ENCODE measurements at places on chromosomes 2 and 18.

- peak; percentile 59 for DNase-seq
Observed at GRCh38 chr2:241096979-241097378, 5.1 kb downstream of the MTERF4 start.

- DNase-seq: no peak
Observed at GRCh38 chr2:220433131-220433530, 805.7 kb downstream of the SLC4A3 start.

DNA sequence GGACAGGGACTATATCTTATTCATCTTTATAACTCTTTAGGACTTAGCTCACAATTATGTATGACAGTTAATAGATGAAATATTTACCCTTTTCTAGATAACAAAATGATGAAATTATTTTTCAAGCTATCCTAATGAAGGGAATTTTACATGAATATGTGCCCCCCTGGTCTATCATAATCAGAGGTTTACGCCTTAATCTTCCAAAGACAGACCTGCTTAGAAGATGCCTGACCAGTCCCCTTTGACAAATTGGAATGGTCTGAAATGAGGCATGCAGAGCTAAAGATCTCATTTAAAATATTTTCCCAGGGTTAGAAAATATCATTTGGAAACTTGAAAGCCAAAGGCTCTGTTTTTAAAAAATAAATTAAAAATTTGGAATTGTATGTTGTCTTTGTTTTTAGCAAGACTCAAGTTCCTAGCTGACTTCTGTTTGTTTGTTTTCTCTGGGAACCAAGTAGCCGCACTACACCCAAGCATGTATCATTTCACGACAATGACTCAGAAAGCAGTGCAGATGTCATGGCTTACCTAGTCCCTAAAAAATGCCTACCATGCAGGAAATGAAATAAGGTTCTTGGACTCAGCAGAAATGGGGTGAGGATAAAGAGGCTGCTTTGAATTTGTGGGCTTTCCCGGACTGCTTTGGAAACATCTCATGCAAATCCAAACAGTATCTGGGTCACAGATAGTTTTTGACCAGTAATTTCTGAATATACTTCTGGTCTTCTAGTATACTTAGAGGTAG lies 162.1 kb downstream of the ZEB2 start:
- DNase-seq: peak; percentile 88

- no peak for DNase-seq
Observed at GRCh38 chr2:70935468-70936164, at the start of gene ATP6V1B1. TSS of gene ATP6V1B1 (plus strand) at chr2:70935900. CDS start at chr2:70935955, 55 bp downstream.

DNA sequence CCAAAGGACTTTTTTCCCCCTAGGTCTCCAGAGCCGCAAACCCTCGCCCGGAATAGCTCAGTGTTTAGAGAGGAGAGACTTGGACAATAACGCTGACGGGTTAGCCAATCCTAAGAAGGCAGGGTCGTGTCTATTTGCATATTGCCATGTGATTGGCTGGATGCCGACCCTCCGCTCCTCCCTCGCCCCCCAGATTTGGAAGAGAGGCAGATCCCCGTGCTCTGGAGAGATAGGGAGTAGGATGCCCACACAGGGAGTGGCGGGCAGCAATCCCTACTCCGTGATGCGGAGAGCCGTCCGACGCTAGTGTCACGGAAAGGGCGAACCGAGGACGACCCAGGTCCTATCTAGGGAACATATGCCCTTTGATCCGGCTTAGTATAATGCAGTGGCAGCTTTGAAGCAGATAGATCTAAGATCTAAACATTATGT lies 1.4 kb downstream of the WNT6 start:
- no peak for DNase-seq

GRCh38 chr18:13703899-13704298 lies 22.5 kb downstream of the FAM210A start:
- no peak for DNase-seq

- DNase-seq: no peak
Observed at GRCh38 chr2:127157651-127158485, 50.9 kb upstream of the BIN1 start.

- DNase-seq: no peak
Observed at GRCh38 chr2:120318626-120319025, 27.3 kb upstream of the INHBB start.

DNA sequence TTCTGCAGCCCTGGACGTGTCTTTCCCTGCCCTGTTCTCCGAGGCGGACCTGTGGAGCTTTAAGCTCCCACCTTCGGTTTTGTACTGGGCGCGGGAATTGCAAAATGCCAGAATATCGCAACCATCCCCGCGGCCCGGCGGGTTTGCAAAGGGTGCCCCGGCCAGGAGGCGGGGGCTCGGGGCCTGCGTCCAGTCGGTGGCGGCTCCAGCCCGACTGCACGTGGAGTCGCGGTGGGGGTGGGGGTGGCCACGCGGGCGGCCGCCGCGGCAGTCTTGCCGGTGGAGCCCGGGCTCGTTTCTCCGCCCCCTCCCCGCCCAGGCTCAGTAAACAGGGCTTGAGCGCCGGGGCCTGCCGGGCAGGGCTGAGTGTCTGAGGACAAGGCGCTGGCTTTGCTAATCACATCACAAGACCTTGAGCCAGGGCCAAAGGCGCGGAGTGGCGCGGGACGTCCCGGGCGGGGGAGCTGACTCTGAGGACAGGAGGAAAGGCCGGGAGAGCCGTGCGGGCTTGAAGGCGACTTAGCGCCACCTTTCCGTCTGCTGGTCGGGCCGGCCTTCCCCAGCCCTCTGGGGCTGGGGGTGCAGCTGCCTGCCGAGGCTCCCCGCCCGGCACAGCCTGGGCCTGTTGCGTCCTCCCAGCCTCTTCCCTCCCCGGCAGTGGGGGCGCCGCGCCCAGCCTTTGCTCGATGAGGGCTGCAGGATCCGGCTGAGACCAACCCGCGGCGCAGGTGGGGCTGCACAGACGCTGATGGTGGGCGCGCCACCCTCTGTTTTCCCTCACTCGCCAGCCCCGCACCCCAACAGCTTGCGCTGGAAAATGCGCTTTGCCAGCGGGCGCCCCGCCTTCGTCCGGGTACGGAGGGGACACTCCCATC lies 786 bp upstream of the ZFP36L2 start:
- peak; percentile 76 for DNase-seq

GRCh38 chr2:48250943-48251342 lies 279.0 kb upstream of the STON1 start:
- DNase-seq: peak; percentile 54

- no peak for DNase-seq
Observed at GRCh38 chr2:20291846-20292408, 58.7 kb downstream of the PUM2 start.

GRCh38 chr2:48347712-48348111 lies 182.2 kb upstream of the STON1 start:
- DNase-seq: no peak

DNA sequence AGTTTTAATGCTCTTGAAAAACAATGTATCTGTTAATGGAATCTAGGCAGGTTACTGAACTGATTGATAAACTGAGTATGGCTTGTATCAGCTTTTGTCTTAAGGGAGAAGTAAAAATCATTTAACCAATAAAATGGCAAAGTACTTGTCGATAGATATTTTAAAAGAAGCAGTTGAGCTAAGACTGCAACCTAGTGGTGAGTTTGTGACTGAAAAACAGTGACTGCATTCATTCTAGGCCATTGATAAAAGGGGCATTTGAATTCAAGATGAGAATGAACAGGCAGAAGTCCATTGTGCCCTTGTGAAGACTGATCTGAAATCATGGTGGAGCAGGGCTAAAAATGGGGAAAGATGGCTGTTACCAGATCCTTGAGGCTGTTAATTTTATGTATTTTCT lies 59.4 kb upstream of the MSTN start:
- peak; percentile 6 for DNase-seq

DNA sequence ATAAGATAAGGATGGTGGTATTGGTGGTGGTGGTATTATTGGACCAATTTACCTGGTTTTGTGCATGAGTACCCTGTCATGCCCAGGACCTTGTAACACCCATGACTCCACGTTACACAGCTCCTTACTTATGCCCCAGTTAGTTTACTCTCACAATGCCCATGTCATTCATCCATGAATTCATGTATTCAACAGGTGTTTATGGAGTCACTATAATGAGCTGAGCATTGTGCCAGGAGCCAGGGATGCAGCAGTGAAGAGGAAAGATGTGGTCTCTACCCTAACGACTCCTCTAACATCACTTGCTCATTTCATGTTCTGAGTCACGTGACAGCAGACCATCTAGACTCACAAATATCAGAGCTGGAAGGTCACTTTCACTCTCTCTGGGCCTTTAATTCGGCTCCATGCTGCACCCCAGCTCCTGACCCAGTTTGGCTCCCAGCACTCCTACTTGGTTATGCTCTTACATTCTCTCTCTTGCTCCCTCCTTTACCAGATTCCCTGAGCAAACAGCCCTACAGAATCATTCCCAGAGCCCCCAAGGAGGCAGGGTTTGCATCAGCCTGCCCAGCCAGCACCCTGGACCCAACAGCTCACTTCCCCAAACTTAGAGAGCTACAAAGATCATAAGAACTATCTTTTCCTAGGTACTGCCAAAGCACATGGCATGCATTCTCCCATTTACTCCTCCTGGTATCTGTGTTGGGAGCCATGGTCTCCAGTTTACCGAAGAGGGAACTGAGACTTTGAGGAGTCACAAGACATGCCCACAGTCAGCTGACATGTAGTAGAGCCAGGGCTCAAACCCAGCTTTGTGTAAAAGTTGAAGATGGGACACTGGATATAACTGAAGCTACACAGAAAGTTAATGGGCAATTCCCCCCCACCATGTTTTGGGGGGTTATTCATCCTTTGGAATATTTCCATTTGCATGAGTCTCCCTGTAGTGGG lies 449.9 kb downstream of the LRATD1 start:
- no peak for DNase-seq
